Glutamatergic neuron (in vitro differentiated cells): ENCODE measurements at places on chromosomes 13 and 19. TPM values are rescaled to one million over a fixed set of nuclear protein-coding genes. Genes with fewer than 3 reads are reported as not detected.

DNA sequence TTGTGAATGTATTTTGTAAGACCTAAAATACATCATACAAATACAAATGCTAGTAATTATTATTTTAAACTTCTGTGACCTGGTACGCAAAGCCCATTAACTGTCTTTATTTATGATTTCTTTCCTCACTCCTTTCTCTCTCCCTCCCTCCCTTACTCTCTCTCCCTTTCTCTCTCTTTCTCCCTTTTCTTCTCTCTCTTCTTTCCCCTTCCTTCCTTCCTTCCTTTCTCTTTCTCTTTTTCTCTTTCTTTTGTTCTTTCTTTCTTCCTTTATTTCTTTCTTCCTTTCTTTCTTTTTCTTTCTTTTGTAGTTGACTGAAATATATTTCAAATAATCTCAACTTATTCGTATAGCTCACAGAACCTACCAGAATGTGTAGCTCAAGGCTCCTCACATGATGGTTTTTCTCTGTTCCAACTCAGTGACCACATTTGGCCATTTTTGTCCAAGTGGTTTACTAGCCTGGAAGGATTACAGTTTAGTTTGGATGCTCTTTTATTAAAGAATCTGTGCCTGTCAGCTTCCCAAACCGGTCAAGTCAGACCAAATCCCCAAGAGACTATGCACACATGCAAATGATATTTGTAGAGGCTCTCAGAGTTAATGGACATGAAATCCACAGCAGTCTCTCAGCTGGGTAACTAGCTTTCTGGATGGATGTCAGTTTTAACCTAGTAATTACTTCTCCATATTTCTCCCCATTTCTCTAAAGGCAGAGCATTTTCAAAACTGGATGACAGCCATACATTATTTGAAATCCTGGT is 71.7 kb downstream of the POSTN start:
- no peak for DNase-seq

GRCh38 chr13:25729201-25729600 is 322.6 kb downstream of the SHISA2 start:
- DNase-seq: no peak

DNA sequence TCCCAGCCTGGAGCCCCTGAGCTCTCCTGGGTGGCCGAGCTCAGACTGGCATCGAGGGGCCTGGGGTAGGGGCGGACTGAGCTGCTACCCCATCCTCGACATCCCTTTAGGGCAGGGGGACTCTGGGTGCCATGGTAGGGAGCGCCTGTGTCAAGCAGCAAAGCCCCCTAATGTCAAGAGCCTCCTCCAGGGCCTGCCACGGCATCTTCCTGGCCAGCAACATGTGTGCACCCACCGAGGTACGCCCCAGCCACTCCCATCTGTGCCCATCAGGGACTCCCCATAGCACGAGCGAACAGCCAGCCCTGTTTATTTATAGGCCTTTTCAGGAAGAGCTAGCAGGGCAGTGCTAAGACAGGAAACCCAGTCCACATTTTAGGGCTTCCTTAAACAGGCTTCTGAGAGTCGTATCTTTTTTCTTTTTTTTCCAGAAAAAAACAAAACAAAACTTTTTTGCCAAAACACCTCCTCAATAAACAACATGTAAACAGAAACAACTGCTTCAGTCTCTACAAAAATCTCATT is 14.3 kb downstream of the LRP3 start:
- no peak for DNase-seq

KIR3DL1 gene
- total RNA-seq: not detected

DNA sequence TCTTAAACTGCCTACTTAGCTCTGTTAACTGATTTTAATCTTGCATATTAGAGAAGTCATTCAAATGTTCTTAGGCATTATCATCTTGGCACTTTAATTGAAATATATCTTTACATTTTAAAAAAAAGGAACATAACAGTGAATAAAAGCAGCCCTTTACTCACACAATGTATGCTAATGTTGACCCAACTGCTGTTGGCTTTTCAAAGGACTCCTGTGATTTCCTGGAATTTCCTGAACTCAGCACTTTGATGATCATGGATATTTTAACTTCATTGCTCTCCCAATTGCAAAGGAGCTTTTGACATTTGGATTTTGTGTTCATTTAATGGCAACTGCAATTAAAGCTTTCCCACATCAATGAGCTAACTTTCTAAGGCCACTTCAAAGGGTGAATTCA is 1230.3 kb downstream of the DIAPH3 start:
- no peak for DNase-seq
